ENCODE measurements at places on chromosomes 4 and X. TPM values are rescaled to one million over a fixed set of nuclear protein-coding genes. Genes with fewer than 3 reads are reported as not detected.

- DNase-seq, result no peak
Observed at GRCh38 chr4:132955146-132955545, 193.9 kb upstream of the PCDH10 start.

GRCh38 chr4:37719021-37719420 lies 32.8 kb upstream of the RELL1 start:
- no peak for DNase-seq

- no peak for DNase-seq
Observed at GRCh38 chrX:39149761-39150160, 348.5 kb downstream of the MID1IP1 start.

- no peak for DNase-seq
Observed at GRCh38 chrX:85052205-85052604, 48.5 kb downstream of the APOOL start.

DNA sequence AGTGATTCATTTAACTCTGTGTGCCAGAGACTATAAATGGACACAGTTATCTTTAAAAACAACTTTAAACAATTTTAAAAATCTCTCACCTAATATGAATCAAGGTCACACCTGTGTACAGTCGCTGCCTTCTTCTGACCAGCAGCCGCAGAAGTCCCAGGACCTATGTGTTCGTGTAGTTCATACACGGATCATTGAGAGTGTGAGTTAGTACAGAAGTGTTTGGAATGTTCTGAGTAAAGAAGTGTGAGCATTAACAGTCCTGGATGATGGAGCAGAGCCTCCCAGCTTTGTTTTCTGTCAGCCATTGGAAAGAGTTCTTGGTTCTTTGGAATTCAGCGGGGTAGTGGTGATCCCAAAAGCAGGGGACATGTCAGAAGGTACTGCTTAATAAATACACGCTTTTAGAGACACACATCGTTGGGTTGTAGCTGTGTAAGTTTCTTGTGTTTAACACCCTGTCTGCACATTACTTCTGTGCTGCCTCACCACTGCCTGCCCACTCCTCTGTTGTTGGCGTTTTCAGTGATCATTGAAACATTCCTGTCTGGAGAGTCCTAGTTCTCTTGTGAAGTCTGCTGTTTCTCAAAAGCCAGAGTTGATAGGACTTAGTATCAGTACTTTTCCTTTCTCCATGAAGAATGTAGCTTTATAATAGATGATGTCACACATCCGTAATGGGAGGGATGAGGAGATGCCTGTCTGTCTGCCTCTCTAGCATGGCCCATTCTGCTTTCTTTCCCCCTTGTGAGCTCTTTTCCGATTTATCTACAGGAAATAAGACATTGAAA lies 90.6 kb downstream of the PTTG2 start:
- peak; percentile 80 for DNase-seq

DNA sequence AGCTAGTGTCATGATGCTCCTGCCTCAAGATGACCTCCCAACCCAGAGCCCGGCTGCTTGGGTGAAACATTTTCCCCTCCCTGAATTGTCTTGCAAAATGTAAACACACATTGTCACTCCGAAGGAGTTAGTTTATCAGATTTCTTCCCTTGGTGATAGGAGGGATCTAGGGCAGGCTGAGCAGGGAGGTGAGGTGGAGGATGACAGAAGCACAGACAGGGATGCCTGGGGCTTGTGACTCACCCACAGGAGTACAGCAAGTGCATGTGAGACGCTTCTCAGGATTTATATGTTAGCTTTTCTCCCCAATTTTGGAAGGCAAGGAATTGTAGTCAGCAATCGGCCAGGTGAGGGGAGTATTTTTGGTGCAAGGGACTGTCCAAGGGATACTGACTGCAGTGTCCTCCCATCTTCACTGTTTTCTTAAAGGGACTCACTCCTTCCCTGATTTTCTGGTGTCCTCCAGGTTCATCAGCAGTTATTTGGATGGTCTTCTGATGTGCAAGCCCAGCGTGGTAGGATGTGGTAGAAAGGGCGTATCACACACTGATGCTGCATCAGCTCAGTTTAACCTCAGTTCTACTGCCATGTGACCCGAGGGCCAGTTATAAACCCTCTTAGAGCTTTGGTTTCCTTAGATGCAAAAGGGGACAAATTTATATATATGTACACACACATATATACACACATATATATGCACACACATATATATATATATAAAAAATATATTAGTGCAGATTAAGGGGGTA lies 46.2 kb upstream of the IGFBP7 start:
- no peak for DNase-seq

The TMPRSS11A gene
- total RNA-seq, result not detected

- no peak for DNase-seq
Observed at GRCh38 chrX:71198066-71198465, 25.0 kb upstream of the GJB1 start.

- peak; percentile 1 for DNase-seq
Observed at GRCh38 chr4:111283066-111283677, 660.3 kb upstream of the PITX2 start.

GRCh38 chr4:174111422-174111821 lies 172.0 kb downstream of the FBXO8 start:
- DNase-seq, result no peak

GRCh38 chr4:99413140-99413539 lies 22.0 kb downstream of the ADH7 start:
- no peak for DNase-seq

The TBL1X gene
- total RNA-seq, result 20.1 TPM

The ASB11 gene
- not detected for total RNA-seq

GRCh38 chr4:158169506-158169905 lies 3.3 kb downstream of the GASK1B start:
- no peak for DNase-seq

DNA sequence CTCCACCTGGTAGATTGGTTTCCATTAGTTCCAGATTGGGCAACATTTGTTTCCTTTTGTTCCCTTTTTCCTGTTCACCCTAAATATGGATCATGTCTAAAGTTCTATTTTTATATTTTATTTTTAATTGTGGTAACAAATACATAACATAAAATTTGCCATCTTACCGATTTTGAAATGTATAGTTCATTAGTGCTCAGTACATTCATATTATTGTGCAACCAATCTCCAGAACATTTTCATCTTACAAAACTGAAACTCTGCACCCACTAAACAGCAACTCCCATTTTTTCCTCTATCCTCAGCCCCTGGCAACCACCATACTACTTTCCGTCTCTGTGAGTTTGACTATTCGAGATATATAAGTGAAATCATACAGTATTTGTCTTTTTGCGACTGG lies 14.2 kb upstream of the RPS6KA3 start:
- DNase-seq, result no peak

The ZFP42 gene
- not detected for total RNA-seq

DNA sequence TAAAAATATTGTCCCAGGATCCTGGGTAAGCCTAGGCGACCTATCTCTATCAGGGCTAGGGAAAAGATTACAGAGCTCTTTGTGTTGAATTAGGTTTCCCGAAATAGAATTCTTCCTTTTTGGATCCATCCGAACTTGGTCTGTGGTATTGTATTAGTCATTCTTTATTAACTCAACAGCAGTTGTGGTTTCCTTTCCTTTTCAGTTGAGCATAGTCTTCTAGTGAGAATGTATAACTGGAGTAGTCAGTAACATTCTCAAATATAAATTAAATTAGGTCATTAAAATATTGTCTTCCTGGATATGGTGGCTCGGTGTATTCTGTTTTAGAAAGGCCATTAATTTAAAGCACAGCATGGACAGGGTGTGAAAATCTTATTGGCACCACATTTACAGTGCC lies 520.4 kb downstream of the NLGN4X start:
- DNase-seq, result no peak

The DAPP1 gene
- not detected for total RNA-seq

GRCh38 chr4:2799971-2800690 lies 7.2 kb downstream of the SH3BP2 start:
- no peak for DNase-seq

DNA sequence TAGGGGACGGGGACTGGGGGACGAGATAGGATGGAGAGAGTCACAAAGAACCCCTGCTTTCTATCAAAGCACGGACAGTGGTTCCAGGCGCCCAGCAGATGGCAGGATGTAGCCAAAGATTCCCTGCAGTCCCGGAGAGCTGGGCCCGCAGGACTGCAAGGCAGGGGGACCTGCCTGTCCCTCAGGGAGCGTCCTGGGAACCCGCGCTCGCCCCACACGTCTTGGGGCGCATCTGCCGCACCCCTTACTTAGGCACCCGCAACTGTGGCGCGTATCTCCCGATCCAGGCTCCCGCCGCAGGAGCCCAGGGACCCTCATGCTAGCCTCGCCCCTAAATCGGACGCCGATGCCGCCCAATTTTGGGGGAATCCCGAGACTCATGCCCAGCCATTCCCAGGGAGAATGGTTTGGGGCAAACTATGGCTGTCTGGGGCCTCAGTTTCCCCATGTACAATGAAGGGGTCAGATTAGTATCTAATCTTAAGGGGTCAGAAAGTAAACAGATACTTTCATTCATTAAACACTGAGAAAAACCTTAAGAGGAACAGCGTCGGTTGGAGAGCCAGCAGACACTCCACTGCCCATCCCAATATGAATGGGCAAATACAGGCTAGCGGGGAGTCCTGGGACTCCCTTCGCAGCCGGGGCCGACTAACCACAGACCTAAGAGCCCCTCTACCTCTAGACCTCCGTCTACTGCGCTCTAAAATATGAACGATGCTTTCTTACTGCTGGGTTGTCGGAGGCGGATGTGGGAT lies 581 bp upstream of the STK32B start:
- peak; percentile 55 for DNase-seq

The BTC gene
- total RNA-seq, result 0.07 TPM

Data from pulmonary artery endothelial cell (primary cell).